Hypothalamus (tissue), 51 donors: ENCODE measurements at places on chromosomes 1 and 21.

DNA sequence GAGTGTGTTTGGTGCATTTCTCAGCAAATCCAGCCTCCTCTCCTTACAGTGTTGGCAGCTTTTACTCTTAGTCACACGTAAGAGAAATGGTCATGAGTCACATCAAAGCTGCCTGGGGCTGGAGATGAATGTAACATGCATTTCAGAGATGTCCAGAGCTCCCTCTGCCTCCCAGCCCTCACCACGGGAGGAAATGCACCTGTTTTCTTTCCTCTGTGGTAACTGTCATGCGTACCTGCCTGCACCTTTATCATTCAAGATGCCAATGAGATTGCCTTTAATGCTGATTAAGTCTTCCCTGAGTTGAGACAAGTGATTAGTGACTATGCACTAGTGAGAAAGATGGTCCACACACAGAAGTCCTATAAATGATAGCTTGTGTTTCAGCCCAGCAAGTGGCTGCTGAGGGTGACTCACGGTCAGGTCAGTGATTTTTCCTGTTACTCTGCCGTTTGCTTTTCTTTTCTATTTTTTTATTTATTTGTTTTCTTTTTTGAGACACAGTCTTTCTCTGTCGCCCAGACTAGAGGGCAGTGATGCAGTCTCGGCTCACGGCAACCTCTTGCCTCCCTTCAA, 277.3 kb upstream of the FMN2 start:
- DNase-seq: no peak

- no peak for DNase-seq
These were observed 19.0 kb downstream of the DNALI1 start for GRCh38 chr1:37575692-37576091.

DNA sequence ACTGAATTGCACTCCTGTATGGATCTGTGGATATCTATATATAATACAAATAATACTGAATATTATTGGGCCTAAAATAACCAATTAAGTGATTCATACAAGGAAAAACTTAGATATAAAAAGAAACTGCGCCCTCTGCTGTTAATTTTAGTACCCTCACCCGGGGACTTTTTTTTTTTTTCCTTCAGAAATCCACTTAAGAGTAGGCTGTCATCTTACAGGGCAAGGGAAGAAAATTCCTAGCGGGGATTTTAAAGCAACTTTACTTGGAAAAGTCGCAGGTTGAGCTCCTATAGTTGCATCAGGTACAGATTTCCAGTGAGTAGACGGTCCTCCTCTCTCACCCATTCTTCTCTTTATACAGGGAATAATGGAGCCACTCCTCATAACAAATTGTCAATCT, 1.3 kb downstream of the NTNG1 start:
- DNase-seq: no peak

DNA sequence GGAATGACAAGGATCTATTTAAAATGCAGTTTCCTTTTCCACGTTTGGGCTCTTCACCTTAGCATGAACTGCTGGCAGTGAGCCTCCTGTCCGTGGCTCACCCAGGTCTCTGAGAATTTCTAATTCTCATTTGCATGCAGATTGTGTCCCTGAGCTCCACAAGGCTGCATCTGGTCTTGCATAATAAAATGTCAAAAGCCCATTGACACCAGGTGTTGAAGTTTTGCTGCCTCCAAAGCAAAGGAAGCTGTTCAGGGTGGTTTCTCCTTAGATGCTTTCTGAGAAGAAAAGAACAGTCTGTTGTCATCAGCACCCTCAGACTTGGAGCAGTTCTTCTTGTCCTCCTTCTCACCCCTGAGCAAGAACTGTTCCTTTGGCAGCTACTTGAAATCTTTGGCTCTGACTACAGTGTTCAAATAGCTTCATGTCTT, 433.1 kb upstream of the KAZN start:
- no peak for DNase-seq

- peak; percentile 79 for DNase-seq
These were observed 9.2 kb upstream of the SFPQ start for GRCh38 chr1:35202048-35202719.

GRCh38 chr1:8554956-8555534, 237.1 kb downstream of the SLC45A1 start:
- DNase-seq: no peak

- peak; percentile 18 for DNase-seq
These were observed 369.7 kb downstream of the RRAGC start for GRCh38 chr1:38489844-38490270.

DNA sequence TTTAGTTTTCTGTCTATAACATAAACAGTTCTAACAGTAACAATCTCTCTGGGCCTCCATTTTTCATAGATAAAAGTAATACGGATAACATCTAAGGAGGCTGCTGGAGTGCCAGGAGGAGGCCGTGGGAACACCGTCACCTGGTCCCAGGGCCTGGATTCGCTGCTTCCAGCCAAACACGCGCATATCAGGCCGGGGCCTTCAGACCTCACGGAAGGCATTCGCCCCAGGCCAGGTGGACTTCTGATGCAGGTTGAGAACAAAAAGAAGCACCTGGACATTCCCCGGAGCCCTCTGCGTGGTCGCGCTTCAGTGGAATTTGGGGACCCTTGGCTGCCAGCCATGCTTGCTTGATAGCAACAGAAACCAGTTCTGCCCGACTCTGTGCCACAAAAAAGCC, 113.1 kb upstream of the GUCA2B start:
- no peak for DNase-seq

- no peak for DNase-seq
These were observed 99.4 kb downstream of the SUSD4 start for GRCh38 chr1:223264529-223264928.

GRCh38 chr1:195529881-195530280, 1078.4 kb downstream of the KCNT2 start:
- no peak for DNase-seq

GRCh38 chr1:21671915-21672314, 2.8 kb upstream of the RAP1GAP start:
- no peak for DNase-seq

DNA sequence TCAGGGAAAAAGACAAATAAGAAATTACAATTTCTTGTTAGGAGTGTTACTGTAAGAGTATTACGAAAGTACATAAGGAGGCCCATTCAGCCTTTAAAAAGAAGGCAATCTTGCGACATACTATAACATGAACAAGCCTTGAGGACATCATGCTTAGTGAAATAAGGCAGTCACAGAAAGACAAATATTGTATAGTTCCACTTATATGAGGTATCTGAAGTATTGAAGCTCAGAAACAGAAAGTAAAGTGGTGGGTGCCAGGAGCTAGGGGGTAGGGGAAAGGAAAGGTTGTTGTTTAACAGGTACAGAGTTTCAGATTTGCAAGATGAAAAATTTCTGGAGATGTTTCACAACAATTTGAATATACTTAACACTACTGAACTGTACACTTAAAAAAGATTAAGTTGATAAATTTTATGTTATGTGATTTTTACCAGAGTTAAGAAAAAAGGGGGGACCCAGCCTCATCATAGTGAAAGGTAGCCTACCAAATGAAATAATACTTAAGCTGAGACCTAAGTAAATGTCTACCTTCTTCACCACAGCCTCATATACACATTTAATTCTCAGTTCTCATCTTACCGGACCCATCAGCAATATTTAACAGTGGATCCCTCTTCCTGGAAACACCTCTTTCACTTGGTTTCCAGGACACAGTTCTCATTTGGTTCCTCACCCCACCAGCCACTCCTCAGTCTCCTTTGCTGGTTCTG, 19.5 kb downstream of the USP24 start:
- no peak for DNase-seq
